ENCODE measurements at places on chromosomes 16 and 17. TPM values are rescaled to one million over a fixed set of nuclear protein-coding genes. Genes with fewer than 3 reads are reported as not detected.

GRCh38 chr17:57269598-57270255 is 13.4 kb downstream of the MSI2 start:
- no peak for DNase-seq

DNA sequence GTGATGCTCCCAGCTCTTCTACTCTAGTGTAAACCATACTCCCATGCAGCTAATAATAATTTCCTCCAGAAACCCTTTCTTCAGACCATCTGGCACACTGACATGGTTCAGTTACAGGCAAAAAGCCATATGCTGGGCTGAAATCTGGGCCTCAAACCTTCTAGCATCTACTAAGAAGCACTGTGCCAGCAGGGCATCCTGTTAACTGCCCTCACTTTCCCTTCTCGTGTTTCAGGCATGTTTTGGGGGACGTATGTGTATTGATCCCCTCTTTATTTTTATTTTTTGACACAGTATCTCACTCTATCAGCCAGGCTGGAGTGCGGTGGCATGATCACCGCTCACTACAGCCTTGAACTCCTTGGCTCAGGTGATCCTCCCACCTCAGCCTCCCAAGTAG is 33.3 kb downstream of the STAT5A start:
- DNase-seq, result no peak

GRCh38 chr17:77479372-77480198 is 338.8 kb downstream of the SEC14L1 start:
- DNase-seq, result peak; percentile 95

The C17orf58 gene
- 22.9 TPM for polyA plus RNA-seq

DNA sequence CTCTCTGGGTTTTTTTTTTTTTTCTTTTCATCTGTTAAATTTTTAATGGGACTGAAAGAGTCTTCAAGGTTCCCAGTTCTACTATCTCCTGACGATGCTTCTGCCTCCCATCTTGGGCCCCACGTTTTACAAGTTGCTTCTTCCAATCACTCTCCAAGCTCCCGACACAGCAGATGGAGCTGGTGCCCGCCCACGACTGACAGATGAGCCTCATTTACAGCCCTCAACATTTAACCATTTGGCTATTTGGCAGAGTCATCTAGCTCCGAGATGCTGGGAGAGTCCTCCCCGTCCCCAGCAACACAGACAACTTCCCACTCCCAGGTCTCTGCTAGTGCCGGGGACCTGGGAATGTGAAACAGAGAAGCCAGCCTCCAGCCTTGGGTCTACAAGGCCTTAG is 276.9 kb downstream of the SHISA9 start:
- DNase-seq, result no peak

The GP1BA gene
- polyA plus RNA-seq, result not detected

The TBX4 gene
- polyA plus RNA-seq, result 0.02 TPM

DNA sequence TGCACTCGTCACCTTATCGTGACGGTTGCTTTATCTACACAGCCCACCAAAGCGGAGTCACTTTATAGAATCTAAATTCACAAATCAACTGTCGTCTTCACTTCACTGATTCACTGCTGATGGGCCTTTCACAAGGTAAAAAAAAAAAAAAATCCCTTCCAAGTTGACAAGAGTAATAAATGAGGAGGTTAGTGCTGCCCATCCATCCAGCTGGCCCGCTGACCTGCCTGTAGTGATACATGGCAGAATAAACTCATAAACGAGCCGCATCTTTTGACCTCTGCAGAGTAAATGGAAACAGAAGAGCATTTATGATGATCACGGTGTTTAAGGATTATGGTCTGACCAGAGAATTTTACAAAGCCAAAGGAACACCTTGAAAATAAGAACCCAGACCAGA is 227.3 kb upstream of the IRX5 start:
- DNase-seq, result no peak

DNA sequence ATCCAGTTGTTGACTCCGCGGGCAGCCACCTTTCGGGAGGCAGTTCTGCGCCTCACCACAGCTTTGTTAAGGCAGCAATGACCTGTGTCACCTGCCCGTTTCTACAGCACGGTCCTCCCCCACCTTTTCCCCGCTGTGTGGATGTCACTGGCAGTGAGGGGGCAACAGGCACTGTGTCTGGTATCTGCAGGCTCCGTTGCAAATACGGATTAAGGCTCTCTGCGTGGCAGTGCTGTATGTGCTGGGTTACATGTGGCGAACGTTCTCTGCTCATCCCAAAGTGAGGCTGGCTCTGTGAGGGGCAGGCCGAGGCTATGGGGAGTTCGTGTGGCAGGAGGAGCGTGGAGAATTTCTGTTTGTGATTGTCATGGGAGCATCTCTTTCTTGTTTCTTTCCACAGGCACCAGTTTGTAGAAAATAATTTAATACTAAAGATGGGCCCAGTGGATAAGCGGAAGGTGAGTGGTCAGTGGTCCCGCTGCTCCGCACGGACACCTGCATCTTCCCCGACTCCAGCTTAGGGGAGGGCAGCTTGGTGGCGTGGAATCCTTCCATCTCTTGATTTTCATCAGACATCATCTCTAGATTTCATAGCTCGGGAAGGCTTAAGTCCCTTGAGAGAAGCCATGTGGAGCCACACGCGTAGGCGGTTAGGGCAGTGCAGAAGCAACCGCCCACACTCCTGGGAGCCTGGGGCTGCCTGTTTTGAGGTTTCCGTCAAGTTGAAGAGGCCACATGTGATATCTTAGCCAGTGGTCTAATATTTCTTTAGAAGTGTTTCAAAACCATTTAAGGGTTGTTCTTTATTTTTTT is 57.8 kb downstream of the PDPK1 start:
- DNase-seq, result no peak

DNA sequence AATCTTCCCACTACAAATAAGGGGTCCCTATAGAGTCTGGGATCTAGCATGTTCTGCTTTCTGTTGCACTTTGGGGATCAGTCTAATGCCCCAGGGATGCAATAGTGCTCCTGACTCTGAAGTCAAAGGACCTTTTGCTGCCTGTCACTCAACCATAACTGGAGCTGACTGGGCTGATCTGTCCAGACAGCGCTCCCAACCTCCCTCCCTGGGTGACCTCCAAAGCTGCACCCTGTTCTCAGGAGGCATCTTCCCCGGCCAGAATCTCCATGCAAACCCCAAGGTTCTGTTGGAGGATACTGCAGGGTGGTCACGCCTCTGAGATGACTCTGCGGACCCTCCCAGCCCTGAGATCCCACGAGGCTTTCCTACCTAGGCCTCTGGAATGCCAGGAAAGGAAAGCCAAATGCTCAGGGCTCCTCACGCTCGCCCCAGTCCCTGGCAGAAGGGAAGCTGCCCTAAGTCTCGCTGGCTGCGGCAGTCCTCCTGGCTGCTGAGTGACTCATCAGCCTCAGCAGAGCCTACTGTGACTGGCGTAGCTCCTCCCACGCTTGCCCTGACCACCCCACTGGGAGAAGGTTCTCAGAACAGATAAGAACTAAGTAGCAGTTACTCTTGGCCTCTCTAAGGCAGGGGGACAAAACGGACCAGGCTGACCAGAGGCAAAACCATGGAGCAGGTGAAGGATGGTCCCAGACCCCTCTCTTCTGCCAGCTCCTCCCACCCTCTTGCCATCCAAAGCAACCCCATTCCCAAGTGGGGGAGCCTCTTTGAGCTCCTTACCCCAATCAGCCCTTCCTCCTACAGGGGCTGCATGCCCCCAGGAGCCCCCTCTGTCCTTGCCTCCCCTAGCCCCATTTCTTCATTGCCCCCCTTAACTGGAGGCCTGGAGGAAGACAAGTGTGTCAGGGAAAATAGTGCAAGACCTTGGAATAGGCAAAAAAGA is 124.1 kb upstream of the TNRC6C start:
- peak; percentile 59 for DNase-seq

DNA sequence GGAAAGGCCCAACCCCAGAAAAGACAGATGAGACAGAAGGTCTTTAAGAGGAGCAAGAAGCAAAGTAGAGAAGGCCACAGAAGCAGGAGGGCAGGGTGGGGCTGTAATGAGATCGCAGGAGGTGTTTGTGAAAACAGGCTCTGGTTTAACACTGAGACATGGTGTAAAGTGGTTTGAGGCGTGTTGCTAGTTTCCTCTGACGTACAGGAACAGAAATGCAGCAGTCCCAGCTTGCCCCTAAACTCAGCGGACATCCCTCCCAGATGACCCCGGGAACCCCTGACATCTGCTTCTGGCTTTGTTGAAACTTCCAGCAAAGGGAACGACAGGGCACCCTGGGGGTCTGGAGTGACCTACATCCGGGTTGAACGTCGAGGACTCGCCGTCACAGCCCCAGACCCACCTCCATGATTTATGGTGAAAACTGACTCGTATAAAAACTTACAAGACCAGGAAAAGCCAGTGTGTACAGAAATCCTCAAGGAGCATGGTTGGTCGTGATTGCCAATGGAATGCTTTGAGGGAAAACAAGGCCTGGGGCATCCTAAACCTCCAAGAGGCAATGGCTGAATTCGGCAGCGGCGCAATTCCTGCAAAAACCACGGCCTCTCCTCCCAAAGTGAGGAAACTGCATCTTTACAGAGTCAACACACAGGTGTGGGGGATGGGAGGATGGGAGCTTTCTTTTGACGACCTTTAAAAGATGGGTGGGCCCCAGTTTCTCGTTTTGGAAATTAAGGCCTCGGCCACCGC is 25.8 kb downstream of the LITAF start:
- peak; percentile 37 for DNase-seq

The UMOD gene
- polyA plus RNA-seq, result not detected

- no peak for DNase-seq
These were observed 19.2 kb downstream of the DCUN1D3 start for GRCh38 chr16:20880867-20881502.
